ENCODE measurements at places on chromosomes 5 and 9.

GRCh38 chr5:181261320-181262049 lies 542 bp upstream of the TRIM52 start:
- peak overlapping the region; percentile 98 for H3K4me3 ChIP-seq
- H3K4me1 ChIP-seq: peaks cover 40% of the 10 kb centered on the region
- H3K36me3 ChIP-seq: peaks cover 31% of the 10 kb centered on the region
- H3K27ac ChIP-seq: peak overlapping the region; percentile 98
- peak; percentile 83 for DNase-seq

DNA sequence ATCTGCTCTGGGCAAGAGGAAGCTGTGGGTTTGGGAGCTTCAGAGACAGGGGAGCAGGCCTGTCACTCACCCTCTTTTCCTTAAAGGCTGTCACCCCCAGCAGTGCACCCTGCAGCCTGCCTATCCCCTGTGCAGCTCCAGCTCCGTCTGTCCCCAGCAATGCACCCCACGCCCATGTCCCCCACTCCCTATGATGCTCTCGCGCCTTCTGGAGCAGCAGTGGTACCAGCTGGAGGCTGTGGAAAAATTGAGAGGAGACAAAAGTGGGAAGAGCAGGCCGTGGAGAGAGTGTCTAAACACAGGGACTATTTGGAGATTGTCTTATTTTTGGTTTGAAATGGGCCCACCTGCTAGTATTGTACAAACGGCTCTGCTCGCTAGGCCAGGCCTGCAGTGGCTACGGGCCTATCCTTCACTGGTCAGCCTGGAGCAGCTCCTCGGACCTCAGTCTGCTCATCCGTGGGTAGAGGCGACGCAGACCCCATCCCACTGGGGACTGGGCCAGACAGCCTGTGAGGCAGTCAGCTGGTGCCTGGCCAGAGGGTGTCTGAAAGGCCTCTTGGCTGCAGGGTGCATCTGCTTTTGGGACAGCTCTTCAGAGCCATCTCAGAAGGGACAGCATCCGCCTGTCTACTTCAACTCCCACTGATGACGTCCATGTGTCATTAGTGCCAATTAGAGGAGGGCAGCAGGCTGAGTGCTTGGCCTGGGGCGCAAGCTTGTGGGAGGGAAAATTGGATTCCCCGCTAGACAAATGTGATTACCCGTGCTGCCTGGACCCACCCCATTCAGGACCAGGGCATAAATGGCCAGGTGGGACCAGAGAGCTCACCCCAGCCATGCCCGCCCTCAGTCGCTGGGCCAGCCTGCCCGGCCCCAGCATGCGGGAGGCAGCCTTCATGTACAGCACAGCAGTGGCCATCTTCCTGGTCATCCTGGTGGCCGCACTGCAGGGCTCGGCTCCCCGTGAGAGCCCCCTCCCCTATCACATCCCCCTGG lies at the start of gene DBH:
Gene DBH (plus strand): TSS at position 831 of the 999 bp plus-strand sequence. CDS start 9 bp downstream, at position 840.
- peaks cover 51% of the 10 kb centered on the region for H3K27me3 ChIP-seq
- no peak within 1 kb of the TSS for H3K4me3 ChIP-seq
- no peaks in the 10 kb centered on the region for H3K4me1 ChIP-seq

- H3K4me1 ChIP-seq: peaks cover 20% of the 10 kb centered on the region
- peak; percentile 7 for DNase-seq
- H3K27me3 ChIP-seq: no peaks in the 10 kb centered on the region
- H3K4me3 ChIP-seq: peak overlapping the region; percentile 76
- H3K27ac ChIP-seq: peak overlapping the region; percentile 82
Measured at GRCh38 chr5:132370181-132370970, 866 bp downstream of the SLC22A5 start.

GRCh38 chr9:34119713-34120112 lies 6.8 kb downstream of the DCAF12 start:
- no peak overlapping the region for H3K27ac ChIP-seq
- DNase-seq: no peak
- no peak overlapping the region for H3K4me3 ChIP-seq
- H3K36me3 ChIP-seq: peaks cover 70% of the 10 kb centered on the region
- no peaks in the 10 kb centered on the region for H3K27me3 ChIP-seq
- H3K4me1 ChIP-seq: peaks cover 42% of the 10 kb centered on the region

Measured in effector memory CD8-positive, alpha-beta T cell (primary cell).